Vagina (tissue), 2 donors: ENCODE measurements at places on chromosomes 16 and 17.

GRCh38 chr16:46765050-46765449, 16.9 kb upstream of the MYLK3 start:
- no peak for DNase-seq

- DNase-seq, result no peak
Observed at GRCh38 chr16:28537076-28537475, 1.7 kb downstream of the NUPR1 start.

GRCh38 chr16:74297145-74297665, 591 bp downstream of the PSMD7 start:
- no peak for DNase-seq

DNA sequence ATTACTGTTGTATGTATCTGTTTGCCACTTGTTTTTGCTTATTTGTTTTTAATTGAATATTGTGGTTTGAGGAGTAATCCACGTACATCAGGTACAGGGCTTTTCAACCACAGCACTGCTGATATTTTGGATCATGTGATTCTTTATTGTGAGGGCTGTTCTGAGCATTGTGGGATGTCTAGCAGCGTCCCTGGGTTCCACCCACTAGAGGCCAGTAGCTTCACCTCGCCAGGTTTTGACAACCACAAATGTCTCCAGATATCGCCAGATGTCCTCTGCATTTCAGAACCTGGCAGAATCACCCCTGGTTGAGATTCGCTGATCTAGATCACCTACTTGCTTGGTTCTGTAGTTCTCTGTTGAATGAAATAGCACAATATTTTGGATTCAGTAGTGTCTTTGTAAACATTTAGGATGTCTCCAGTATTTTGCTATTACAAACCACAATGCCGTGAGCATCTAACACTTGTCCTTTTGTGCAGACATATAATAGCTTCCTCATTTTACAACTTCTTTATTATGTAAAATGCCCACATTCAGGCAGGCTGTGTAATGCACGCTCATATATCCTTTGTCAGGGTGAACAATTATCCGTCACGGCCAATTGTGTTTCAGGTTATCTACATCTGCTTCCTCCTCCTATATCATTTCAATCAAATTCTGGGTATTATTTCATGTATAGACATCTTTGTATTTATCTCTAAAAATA, 380.3 kb downstream of the SNX29 start:
- DNase-seq, result no peak
